ENCODE measurements at places on chromosomes 6 and 20.
A peak's percentile ranks its signal among the peaks of the same experiment; 100 is the strongest.

DNA sequence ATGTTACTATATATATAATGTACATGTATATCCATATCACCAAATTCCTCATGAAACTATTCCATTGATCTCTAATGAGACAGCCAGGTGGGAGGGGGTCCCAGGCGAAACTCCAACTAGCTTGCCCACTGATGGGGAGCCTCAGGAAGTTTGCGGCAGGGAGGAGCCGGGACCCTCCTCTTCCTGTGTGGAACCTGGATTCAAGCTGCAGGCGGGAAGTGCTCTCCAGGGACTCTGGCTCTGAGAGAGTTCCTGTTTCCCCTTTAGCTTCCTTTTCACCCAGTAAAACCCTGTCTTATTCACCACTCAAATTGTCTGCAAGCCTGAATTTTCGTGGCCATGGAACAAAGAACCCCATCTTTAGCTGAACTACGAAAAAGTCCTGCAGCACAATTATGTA, 152.2 kb downstream of the OPN5 start:
- DNase-seq = no peak

- no peak for DNase-seq
Measured at GRCh38 chr20:50729901-50730764, 1.2 kb upstream of the PARD6B start.

DNA sequence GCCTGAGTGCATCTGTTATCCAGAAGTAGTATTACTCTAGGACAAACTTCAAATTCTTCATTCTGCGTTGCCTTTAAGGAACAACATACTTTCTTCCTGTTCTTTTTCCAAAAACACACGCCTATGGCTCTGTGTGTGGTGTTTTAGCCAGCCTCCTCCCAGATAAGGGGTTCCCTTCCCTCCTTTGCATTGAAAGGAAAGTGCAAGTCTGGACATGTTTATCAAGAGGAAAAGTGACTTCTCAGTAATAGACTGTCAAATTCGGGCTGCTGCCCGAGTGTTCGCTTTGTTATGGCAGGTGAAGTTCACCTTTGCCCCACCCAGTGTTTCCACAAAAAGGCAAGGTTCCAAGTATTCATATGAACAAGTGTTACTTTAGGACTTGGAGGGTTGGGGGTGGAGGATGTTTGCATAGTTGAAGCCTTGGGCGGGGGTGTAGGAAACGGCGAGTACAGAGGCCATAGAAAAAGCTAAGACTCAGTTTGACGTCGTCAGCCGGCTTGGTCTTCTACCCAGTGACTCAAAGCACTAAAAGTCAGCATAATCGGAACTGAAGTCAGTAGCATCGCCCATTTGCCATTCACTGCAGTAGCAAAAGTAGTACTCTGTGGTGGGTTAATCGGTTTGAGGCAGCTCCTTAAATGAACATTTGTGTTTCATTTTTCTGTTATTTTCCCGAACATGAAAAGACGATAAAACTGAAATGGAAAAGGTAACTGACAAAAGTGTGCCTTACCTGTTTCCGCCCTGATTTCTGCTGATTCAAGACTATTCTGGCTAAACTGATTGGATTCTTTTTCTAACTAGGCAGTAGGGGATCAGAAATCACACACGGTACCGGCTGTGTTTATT, 12.5 kb downstream of the PRDM1 start:
- peak; percentile 89 for DNase-seq

DNA sequence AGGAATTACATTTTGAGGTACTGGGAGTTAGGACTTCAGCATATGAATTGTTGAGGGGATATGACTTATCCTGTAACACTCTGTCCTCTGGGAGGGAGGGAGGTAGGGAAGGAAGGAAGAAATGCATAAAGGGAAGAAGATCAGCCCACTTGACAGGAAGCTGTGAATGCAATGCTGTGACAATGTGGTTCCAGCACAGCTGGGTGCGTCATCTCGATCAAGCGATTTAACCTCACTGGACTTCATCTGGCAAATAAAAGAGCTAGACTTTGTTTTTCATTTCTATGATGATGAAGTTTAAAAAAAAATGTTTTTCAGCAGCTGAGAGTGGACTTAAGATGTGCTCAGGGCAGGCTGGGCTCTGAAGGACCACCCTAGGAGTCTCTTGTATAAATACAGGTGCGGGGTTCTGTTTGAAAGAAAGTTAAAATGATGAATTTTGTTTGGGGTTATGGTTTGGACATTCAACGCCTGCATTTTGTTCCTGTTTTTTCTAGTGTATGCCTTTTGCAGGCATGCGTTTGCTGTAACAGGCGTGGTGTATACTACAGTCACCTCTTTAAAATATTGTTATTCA, 178.1 kb downstream of the RIMS1 start:
- DNase-seq = no peak

DNA sequence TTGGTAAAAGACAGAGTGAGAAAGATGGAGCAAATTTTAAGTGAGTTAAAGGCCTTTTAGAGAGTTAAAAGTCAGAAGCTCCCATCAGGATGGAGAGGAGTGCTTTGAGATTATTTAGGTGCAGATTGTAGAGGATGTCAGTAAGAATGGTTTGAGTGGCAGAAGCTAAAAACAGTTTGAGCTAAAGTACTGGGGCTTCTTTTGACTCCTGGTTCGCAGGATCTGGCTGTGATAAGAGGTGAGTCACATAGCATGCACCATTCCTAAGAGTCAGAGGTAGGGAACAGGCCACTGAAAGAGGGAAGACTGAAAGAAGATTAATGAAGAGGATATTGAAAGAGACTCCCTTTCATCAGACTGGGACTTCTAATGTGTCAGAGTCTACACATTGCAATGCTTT, 1047.9 kb upstream of the MAP3K7 start:
- DNase-seq = no peak

GRCh38 chr6:70575899-70576495, 9.3 kb downstream of the SDHAF4 start:
- no peak for DNase-seq

GRCh38 chr20:54056762-54057639, 13.4 kb downstream of the BCAS1 start:
- no peak for DNase-seq

- DNase-seq = no peak
Measured at GRCh38 chr6:105765239-105765638, 320.9 kb upstream of the PRDM1 start.

DNA sequence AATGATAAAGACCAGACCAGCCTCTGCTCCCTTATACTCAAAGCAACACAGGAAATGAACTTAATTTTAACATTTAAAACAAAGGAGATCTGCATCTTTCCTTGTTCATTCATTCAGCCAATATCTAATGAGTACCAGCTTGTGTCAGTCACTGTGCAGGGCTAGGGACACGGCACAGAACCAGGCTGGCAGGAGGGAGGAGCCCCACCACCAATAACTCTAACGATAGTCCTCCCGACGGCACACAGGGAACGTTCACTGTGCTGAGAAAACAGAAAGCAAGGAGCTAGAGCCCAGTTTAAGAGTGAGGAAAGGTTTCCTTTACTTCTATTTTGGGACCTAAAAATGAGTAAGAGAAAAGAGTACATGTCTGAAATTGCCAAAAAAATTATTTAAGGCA, 9.9 kb downstream of the ETV7 start:
- DNase-seq = no peak

GRCh38 chr6:38997128-38997761, 51.3 kb upstream of the GLP1R start:
- DNase-seq = peak; percentile 52

GRCh38 chr6:36306375-36306774, 30.3 kb downstream of the BNIP5 start:
- DNase-seq = no peak

DNA sequence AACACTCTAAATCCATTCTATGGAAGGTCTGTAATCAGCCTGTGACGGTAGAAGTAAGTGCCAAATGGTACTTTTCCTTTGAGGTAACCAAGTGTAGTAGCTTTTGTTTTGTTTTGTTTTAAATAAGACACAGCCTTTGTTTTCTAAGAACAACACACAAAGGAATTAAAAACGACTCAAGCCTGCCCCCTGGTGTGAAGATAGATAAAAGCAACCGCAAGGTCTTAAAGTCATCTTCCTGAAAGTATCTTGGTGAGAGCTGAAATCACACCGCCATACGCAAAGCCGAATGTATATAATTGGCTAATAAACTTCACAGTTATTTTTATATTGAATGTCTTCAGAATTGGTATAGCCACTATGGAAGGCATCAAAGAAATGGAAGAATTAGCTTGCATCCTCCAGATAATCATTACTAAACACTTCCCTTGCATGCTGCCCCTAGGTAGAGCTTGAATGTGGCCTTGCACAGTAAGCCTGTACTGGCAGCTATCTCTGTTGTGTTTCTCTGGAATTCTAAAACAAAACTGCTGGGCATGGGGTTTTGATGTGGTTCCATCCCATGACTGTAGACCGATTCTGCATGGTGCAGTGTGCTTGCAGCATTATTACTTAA, 95.6 kb downstream of the LAMP5 start:
- peak; percentile 86 for DNase-seq

- DNase-seq = peak; percentile 11
Measured at GRCh38 chr20:52972965-52973819, 1.0 kb downstream of the TSHZ2 start.

GRCh38 chr6:92710048-92710447, 709.3 kb downstream of the EPHA7 start:
- DNase-seq = peak; percentile 5

DNA sequence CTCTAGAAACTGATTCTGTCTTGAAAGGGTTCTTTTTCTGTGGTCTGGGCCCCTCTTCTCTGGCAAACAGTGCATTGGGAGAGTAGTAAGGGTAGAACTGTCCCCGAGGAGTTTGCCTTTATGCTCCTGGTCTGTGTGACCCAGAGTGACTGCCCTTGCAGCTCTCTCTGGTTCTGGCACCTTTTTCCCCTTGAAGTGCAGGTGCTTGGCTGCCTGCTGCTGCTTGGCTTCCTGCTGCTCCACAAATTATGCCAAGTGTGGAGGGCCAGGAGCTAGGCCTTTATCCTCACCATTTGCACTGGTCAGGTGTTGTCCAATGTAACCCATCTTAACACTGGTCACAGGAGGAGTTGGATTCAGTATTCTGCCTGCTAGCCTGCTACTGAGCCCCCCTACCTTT, 11.2 kb downstream of the KIZ start:
- no peak for DNase-seq

DNA sequence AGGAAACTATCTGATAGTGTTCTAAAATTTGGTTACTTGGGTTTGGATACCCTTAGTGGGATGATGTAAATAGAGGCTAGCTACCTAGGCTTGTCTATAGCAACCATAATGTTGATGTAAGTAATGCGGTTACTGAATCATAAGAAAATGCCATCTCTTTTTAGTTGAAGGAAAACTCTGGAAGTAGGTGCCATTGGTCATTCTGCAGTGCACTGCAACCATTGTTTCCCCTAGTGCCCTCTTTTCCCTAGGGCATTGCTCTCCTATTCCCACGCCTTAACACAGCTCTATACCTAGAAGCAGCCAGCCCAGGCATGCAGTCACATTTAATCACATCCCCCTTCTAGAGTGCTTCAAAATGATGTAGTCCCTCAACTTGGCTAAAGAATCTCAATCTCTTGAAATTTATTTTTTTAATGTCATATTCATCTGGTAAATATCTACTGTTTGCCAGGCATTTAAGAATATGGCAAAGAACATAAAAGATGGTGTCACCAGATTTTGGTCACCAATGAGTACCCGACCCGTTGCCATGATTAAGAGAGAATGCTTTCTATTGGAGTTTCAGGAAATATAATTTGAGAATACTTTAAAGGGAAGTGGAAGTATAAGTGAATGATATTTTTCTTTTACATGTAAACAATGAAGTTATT, 10.4 kb downstream of the LOC128125822 start:
- DNase-seq = no peak

GRCh38 chr6:119129148-119129967, 50.9 kb upstream of the FAM184A start:
- DNase-seq = peak; percentile 78

DNA sequence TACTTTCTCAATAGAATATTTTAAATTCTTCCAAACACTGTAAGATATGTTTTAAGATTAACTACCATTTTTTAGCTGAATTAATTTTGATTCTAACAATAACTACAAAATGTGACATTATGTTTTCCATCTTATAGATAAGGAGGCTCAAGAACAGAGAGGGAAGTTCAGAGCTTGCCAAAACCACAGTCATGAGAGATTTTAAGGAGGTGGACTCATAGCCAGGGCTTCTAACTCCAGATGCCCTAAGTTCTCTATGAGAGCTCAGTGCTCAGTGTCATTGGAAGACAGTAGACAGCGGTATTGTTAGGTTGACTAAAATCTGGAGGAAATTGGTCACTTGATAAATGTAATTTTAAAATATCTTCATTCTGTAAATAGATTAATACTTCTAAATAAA, 144.2 kb downstream of the PACRG start:
- no peak for DNase-seq

- DNase-seq = no peak
Measured at GRCh38 chr20:48607544-48607865, 220.3 kb downstream of the PREX1 start.

- DNase-seq = peak; percentile 74
Measured at GRCh38 chr6:399785-400534, 8.4 kb downstream of the IRF4 start.

DNA sequence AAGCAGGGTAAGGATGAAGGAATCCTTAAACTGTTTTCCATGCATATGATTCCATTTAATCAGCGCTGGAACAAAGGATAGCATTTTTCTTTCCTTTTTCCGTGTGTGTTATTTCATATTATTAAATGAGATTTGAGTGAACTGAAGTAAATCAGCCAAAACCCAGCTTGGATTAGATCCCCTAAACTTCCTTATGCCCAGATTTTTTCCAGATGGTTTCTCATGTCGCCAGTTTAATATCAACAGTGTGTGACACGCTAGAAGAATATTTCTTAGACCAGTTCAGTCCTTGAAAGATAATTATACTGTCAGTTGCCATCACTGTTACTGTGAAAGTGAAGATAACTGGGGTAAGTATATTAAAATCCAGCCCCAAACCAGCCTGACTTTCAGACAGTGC, 1009.4 kb downstream of the KIF16B start:
- no peak for DNase-seq

DNA sequence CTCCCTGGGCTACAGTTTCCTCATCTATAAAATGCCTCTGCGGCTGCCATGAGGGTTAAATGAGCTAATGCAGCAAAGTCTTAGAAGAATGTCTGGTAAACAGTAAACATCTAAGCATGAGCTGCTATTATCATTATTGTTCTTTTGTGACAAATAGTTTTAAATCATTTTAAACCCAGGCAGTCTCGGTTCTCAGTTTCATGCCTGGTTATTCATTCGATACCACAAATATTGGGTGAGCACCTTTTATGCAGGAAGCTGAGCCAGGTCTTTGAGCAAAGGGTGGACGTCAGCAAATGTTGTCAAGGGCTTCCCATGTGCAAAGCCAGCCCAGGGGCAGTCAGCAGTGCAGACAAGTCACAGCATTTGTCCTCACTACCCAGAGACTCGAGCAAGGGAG, 128.7 kb downstream of the NFATC2 start:
- DNase-seq = peak; percentile 79

DNA sequence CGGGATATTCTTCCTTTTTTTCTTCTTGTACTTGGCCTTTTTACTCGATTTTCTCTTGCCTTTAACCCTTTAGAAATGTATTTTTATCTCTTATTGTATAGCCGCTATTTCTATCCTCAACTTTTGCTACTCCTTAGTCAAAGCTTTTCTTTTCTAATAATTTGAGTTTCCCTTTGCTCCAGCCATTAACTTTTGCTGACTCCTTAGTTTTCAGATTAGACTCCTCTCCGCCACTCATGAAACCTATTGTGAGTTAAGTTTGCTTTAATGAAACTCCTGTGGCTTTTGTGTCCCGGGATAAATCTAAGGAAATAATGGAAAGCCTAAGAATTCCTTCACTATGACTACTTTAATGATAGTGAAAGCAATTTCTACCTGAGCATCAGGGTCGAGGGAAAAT, 590.3 kb upstream of the CITED2 start:
- no peak for DNase-seq

All from GM12865 (cell line).